ENCODE measurements at places on chromosomes 7 and 10.

DNA sequence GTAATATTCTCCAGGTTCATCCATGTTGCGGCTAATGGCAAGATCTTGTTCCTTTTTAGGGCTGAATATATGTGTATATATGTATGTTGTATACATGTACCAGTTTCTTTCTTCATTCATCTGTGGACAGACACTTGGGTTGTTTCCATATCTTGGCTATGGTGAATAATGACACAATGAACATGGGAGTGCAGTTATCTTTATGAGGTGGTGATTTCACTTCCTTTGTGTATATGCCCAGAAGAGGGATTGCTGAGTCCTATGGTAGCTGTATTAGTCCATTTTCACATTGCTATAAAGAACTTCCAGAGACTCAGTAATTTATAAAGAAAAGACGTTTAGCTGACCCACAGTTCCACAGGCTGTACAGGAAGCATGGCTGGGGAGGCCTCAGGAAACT is 17.1 kb upstream of the TSPAN15 start:
- no peak for DNase-seq

DNA sequence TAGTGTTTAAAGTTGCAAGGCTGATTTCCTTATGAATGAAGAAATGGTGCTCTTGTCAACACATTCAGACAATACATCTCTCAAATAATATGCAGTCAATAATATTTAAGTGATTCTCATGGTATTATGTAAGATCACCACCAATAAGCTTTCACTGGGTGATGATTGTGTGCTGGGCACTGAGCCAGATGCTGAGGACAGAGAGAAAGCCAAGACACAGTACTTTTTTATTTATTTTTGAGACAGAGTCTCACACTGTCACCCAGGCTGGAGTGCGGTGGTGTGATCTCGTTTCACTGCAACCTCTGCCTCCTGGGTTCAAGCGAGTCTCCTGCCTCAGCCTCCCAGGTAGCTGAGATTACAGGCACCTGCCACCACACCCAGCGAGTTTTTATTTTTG is 130.6 kb upstream of the LSM8 start:
- DNase-seq = no peak

DNA sequence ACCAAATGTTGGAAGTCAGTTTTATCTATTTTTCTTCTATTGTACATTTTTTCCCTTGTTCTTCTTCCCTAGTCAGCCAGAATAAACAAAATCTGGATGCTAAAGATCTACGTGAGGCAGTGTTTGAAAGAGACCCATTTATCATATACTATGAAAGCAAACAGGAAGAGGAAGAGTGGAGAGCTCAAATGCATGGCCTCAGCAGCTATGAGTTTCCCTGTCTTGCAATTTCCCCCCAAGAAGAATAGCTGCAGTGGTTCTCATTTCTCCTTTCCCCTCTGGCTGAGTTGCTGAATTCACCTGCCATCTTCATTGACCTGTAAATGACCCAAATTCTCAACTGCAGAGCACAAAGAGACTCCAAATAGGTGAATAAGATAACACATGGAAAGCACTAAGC is 347.1 kb upstream of the NRP1 start:
- DNase-seq = no peak

DNA sequence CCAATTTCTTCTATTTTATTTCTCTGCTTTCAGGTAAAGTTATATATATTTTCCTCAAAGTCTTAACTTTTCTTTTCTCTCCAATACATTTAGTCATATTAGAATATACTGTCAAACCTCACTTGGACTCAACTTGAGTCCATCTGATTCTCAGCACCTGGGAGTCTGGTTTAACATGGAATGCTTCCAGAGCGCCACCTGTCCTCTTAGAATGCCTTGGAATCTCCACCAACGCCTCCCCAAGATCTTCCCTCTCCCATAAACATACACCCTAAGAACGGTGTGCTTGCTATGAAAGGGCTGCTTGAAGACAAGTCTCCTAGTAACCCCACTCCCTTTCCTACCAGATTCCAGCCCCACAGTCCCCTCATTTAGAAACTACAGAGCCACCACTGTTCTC is 229.1 kb upstream of the MKLN1 start:
- no peak for DNase-seq

- DNase-seq = no peak
Measured at GRCh38 chr7:156841497-156841896, 51.5 kb downstream of the LMBR1 start.

- DNase-seq = no peak
Measured at GRCh38 chr10:59905066-59905730, 1.2 kb downstream of the CCDC6 start.

DNA sequence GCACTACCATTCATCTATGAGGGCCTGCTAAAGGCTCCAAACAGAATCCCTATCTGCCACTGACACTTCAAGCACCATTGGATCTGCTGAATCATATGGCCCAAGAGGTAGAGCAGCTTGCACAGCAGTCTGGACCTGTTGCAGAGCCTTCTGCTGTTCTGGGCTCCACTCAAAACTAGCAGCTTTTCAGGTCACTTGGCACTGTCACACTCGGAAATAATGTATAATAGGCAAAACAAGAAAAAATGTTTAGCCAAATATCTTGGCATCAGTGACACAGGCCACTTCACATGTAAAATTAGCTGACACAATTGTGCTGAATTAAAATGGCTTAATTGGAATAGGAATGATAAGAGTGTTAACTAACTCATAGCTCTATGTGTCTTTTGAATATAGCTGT is 1182.9 kb upstream of the LRRTM3 start:
- DNase-seq = no peak

DNA sequence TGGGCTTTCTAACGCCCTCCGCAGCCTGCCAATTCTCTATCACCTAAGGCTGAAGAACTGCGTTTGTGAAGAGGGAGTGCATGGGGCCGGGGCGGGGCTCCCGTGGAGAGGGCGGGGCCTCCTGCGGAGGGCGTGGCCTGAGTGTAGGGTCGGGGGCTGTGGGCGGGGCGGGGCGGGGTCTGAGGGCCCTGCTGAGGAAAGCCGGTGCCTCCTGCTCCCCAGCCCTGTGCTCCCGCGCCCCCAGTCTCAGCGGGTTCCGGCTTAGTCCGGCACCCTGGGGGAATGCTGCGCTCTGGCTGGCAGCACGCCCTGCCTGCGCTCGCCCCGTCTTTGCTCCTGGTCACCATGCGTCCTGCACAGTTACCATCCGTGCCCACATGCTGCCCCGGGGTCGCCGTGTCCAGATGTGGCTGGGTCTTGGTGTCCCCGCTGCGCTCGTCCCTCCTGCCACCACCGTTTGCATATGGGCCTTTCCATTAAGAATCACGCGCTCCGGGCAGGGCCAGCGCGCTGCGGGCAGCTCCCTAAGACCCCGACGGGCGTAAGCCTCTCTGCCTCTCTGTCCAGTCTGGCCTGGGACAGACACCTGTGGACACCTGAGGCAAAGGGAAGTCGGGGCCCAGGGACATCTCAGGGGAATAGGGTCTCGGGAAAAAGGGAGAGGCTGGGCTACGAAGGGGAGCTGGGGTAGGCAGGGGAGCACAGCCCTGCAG is 144.0 kb upstream of the RET start:
- DNase-seq = peak; percentile 45

DNA sequence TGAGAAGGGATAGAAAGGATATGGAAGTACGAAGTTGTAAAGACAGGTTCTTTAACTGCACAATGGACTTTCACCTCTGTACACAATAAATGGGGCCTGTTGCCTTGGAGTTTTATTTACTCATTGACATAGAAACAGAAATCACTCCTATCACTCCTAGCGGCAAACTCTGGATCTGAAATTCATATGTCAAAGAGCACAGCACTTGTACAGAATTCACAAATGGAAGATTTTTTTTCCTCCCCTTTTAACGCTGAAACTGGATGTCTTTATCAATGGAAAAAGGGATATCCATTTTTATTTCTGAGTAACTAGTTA is 18.2 kb downstream of the NT5C3A start:
- DNase-seq = no peak
